ENCODE measurements at places on chromosomes 2 and 18.

- no peak for DNase-seq
Observed at GRCh38 chr2:97849881-97850528, 136.6 kb downstream of the ZAP70 start.

DNA sequence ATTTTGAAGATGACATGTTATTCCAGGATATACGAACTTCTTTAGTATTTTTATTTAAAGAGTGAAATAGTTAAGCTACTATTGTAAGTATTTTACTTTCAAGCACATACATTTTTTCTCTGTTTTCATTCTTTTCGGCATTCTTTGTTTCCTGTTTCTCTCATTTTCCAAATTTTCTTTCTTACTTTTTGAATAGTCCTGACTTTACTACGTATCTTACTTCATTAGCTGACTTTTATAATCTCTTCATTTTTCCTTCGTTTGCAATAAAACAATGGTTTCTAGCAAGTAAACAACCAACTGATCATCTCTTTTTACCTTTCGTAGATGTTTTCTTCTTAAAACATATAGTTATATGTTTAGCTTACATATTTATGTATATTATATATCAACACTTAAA lies 11.8 kb downstream of the CAVIN2 start:
- DNase-seq: no peak

GRCh38 chr2:122412360-122412759 lies 656.9 kb downstream of the TSN start:
- no peak for DNase-seq

- DNase-seq: no peak
Observed at GRCh38 chr2:72974436-72974754, 57.1 kb downstream of the EMX1 start.

GRCh38 chr2:193847130-193847529 lies 1652.4 kb upstream of the TMEFF2 start:
- no peak for DNase-seq

DNA sequence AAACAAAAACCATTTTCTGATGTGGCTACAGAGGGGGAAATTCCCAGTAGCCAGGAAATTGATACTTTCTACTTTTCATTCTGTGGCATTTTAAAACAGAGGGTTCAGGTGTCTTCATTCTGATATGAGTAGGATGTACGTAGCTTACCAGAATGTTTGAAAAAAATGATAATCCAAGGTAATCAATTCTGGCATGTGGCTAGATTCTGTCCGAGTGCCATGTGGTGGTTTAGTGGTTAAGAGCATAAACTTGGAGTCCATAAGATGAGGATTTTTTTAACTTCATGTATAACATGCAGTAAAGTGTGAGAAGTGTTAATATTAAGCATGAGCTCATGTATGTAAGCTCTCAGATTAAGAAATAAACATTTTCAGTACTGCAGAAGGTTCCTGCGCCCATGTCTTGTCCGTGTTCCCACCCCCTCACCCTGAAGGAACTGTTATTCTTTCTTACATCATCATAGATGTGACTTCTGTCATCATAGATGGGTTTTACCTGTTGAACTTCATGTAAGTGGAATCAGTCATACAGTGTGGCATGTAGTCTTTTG lies 4.5 kb downstream of the B3GNT2 start:
- no peak for DNase-seq

GRCh38 chr2:234436482-234436837 lies 60.4 kb downstream of the ARL4C start:
- DNase-seq: no peak

- DNase-seq: no peak
Observed at GRCh38 chr2:74944987-74945787, 13.3 kb upstream of the POLE4 start.

- no peak for DNase-seq
Observed at GRCh38 chr2:69615969-69616368, 27.6 kb downstream of the AAK1 start.

DNA sequence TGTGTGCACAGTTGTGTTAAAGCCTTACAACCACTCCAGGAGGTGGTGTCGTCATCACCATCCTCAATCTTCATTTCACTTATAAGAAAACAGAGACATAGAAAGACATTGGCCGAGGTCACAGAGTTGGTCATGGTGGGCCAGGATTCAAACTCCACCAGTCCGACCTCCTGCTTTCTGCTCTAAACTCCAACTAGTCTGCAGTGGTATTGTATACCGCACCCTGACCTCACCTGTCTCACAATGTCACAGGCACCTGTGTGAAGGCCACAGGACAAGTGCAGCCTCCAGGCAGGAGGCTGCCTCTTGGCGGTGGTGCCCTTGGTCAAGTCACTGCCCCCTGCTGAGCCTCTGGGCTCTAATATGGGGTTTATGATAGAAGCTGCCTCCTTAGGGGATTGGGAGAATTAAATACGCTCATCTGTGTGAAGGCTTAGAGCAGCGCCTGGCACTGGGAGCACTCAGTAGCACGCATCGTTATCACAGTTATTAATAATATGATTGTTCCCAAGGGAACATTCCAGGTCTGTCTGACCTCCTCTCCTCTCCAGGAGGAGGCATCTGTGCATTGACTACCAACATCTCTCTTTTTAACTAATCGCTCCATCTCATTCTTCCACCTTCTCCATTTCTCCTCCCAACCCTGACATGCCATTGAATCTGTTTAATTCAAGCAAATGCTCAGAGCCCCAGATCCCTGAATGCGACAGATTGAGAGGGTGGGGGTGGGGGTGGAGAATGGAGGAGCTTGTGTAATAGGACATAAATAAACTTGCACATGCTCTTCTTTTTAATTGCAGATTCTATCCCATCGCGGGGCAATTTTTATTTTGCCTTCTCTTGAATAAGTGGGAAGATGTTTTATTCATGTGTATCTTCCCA lies 112.7 kb downstream of the MCFD2 start:
- DNase-seq: no peak

GRCh38 chr18:812376-813171 lies 532 bp upstream of the YES1 start:
- DNase-seq: peak; percentile 40

- no peak for DNase-seq
Observed at GRCh38 chr18:76414936-76415621, 80.0 kb downstream of the ZNF516 start.

- no peak for DNase-seq
Observed at GRCh38 chr2:239595726-239596125, 194.9 kb upstream of the HDAC4 start.

GRCh38 chr18:58316396-58317342 lies 272.6 kb downstream of the NEDD4L start:
- DNase-seq: no peak

DNA sequence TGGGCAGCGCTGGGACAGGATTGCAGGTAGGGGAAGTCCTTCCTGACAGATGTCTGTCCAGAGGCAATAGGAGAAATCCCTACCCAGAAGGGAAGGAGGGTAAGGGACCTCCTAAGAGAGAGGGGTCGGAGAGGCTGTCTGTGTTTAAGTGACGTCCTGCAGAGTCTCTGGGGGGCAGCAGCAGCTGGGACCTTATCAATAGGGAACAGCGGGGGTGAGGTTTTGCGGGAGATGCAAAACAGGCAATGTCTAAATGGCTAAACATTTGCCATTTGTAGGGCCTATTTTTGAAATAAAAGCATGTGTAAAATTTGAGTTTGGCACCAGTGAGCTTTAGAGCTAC lies 108.7 kb upstream of the HS6ST1 start:
- no peak for DNase-seq

GRCh38 chr2:105597011-105597805 lies 147.5 kb upstream of the NCK2 start:
- DNase-seq: no peak

DNA sequence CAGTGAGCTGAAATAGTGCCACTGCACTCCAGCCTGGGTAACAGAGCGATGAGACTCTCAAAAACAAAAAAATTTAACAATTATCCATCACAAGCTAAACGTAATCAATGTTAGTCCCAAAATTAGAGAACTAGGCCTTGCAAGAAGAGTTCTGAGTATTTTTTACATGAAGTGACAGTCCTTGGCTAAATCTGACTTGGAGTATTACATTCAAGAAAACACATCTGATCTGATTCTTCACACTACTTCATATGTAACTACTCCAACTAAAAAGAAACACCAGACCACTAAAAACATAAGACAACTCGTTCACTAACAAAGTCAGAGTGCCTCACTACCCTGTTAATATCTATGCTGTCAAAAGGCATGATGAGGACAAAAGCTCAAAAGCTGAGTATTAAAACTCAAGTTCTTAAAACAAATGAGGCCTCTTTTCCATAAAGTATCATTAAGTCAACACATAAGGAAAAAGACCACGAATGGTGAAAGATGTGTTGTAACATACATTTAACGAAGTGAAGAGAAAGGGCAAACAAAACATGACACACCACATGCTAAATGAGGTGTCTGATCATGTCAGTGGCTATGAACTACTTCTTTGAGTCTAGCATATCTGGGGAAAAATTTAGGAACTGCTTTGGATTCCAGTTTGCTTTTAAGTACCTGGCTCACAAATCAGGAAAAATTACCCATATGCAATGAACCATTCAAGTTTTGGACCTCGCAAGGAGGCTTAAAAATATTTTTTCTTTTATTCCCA lies 42.4 kb downstream of the TRIP12 start:
- no peak for DNase-seq

DNA sequence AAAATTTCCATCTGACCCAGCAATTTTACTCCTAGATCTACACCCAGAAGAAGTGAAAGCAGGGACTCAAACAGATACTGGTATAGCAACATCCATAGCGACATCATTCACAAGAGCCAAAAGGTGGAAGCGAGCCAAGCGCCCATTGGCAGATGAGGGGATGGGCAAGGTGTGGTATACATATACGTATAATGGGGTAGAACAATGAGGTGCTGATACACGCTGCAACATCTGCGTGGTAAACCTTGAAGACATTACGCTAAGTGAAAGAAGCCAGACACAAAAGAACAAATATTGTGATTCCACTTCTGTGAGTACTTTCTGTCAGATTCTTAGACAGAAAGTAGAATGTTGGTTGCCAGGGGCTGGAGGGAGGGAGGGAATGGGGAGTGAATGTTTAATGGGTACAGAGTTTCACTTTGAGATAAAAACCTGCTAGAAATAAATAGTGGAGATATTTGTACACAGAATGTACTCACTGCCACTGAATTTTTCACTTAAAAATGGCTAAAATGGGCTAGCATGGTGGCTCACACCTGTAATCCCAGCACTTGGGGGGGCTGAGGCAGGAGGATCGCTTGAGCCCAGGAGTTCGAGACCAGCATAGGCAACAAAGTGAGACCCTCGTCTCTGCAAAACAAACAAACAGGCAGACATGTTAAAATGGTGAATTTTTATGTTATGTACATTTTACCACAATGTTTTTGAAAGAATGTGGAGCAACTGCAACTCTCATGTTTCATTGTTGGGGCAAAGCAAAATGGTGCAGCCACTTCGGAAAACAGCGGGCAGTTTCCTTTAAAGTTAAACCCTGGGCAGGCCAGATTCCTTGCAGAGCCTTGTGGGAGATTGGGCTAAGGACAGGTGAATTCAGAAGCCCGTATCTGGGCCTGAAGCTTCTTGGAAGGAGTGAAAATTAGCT lies 103.4 kb upstream of the MYCN start:
- no peak for DNase-seq

GRCh38 chr2:231965102-231965501 lies 3.6 kb downstream of the DIS3L2 start:
- DNase-seq: no peak

DNA sequence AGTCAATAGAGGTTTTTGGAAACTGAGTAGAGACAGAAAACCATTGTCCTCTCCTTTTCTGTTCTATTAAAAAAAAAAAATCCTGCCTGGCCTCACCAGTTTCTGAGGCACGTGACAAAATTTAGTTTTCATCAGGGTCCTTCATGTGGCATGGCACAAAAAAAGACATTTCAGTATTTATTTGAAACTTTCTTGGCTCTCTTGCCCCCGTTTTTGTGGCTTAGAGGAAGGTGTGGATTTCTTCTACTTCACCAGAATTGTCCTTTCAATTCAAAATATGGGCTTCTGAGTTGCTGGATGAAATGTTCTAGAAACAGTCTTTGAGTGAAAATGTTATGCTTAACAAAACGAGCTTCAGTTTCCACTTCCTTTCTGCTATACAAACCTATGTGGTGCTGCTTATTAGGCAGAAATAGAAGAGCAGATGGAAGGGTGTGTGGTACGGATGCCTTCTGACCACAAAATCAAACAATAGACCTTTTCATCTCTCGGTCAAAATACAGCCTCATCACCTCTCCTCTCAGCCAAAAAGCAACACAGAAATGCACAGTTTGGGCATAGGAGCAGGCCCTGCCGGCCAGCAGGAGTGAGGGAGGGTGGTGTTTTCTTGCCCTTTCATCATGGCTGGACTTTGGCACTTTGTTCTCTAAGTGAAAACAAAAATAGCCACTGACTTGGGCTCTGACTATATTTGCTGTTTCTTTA lies 89.2 kb downstream of the SH3RF3 start:
- DNase-seq: no peak

DNA sequence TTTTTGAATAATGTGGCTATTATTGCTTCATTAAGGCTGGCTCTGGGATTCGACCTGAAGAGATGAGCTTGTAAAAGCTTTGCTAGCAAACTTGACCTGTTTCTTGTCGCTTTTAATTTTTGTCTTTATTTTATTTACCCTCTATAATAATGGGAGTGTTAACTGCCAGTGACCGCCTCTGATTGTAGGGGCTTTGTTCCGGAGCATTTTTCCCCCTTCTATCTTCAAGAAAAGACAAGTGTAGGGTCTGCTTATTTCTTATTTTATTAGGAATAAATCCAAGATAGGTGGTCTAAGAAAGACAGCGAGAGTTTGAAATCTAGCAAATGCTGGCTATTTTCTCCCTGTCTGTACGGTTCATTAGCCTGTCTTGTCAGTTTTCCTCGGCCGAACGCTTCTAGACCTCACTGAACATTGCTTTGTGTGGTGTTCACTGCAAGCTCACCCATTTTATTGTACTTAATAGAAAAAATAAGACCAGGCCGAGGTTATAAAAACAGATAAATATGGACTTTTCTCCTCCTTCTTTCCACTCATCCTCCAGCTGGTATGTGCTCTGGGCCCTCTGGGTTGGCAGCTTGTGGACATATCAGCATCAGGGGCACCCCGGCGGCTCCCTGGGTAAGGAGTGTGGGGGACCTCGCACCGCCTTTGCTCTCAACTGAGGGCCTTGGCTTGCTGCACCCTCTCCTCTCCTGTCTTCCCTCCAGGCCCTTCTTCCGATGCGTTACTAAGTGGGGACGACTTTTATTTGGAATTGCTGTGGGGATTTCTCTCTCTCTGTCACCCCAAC lies 8.5 kb downstream of the MEIS1 start:
- DNase-seq: no peak

All from hippocampal formation (tissue), 2 donors.